ENCODE measurements at places on chromosomes 1 and 21.
A peak's percentile ranks its signal among the peaks of the same experiment; 100 is the strongest.

DNA sequence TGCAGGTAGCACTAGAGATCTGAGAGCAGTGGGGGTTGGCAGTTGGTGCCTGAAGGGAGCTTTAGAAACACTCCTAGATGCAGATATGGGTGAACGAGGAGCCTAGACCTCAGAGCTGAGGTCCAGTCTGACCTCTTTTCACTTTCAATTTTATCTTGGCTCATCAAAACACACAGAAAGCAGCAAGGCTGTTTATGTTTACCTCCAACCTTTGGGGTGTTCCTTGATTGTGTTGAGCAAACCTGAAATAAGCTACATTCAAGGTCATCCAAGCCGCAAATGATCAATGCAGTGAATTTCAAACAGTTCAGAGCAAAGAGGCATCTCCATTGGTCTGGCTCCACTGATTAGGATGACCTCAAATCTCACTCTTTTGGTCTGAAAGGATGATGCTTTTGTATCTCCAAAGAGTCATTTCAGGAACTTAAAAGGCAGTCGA lies 1.3 kb downstream of the LY9 start:
- DNase-seq = no peak

DNA sequence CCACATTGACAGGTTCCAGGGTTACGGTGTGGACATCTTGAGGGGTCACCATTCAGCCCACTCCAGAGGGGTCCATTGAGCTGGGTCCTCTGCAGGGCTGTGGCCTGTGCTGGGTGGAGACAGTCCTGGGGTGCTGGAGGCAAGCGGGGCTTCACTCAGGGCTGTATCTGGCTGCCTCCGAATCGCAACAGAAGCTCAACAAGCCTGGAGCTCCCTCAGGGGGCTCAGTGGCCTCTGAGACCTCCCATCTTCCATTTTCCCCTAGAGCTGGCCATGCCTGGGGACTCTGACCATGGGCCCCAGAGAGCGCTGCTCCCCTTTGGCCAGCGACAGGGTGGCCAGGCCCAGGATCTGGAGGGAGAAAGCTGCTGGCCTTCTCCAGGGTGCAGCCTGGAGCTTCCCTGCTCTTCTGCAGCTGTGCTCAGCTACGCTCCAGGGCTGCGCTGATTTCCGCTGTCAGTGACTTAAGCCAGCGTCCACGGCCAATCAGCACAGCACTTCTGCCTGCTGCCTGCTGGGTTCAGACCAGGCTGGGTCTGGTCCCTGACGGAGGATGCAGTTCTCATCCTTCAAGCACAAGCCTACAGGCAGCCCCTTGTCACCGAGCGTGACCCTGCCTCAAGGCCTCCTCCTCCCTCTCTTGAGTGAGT lies 45.0 kb upstream of the ADARB1 start:
- peak; percentile 67 for DNase-seq

- DNase-seq = no peak
Observed at GRCh38 chr1:84330125-84330984, 28.8 kb downstream of the SAMD13 start.

GRCh38 chr1:28058168-28058567 lies 30.2 kb downstream of the EYA3 start:
- no peak for DNase-seq

GRCh38 chr1:204872262-204872881 lies 1.7 kb downstream of the NFASC start:
- DNase-seq = no peak

DNA sequence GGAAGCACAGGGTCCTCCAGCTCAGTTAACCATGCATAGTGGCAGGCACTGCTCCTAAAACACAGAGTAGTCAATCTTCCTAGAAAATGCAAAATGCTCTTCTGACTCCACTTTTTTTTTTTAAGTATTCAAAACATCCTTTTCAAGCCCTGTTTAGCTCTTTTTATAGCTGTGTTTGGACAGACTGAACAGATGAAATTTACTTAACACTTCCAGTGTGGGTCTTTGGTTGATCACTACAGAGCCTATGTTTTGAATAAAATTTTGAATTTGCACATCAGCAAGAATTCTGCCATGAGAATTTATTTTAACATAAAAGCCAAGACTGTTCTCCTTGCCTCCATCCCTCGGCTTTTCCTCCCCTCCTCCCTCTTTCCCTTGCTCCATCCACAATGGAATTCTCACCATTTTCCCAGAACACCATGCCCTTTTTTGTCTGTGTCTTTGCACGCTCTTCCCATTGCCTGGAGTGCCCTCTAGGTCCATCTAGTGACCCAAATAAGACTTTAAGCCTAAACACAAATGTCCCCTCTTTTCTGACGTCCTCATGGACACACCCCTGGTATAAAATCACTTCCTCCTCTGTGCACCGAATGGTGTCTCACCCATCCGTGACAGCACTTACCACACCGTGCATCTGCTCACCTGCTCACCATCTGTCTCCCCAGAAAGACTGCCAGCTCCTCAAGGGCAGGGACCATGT lies 24.0 kb upstream of the CPT2 start:
- no peak for DNase-seq

GRCh38 chr1:12438349-12438924 lies 179.6 kb downstream of the DHRS3 start:
- no peak for DNase-seq

DNA sequence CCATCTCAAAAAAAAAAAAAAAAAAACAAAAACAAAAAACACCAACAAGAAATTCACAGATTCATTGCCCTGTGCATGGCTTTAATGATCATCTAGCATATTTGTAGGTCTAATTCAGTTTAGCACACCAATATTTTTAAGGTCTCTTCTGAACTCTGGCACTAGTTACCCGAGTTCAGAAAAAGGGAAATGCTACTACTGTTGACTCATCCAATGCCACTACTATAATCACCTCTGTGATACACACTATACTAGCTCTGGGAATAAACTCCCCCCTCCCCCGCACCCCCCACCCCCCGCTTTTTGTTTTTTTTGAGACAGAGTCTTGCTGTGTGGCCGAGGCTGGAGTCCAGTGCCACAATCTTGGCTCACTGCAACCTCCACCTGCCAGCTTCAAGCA lies 55.6 kb downstream of the FBXO42 start:
- DNase-seq = no peak

GRCh38 chr1:33050221-33051076 lies 13.8 kb upstream of the AK2 start:
- no peak for DNase-seq

DNA sequence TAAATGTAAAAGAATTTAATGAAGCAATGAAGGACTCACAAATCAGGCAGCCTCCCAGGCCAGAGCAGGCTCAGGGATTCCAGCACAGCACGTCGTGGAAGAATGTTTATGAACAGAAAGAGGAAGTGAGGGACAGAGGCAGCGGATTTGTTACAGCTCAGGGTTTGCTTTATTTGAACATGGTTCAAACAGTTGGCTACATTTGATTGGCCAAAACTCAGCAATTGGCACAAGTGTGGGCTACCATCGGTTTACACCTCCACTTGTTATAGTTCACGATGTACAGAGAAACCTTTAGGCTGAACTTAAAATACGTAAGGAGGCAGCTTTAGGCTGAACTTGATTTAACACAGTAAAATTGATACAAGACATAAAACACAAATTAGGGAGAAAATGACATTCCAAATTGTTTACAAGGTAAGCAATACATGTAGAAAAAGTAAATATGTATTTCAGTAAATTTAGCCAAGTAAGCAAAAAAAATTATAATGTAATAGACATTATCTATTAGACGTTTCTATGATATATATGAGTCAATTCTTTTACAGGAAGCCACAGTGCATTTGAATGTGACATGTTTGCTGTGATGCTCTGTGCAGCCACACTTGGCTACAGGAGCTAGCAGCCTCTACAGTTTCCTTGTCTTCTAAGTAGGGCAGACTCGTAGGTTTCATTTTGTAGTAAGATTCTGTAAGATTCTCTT lies 126.5 kb downstream of the ADSS2 start:
- DNase-seq = no peak

- peak; percentile 91 for DNase-seq
Observed at GRCh38 chr1:48109390-48110013, 112.3 kb upstream of the TRABD2B start.

DNA sequence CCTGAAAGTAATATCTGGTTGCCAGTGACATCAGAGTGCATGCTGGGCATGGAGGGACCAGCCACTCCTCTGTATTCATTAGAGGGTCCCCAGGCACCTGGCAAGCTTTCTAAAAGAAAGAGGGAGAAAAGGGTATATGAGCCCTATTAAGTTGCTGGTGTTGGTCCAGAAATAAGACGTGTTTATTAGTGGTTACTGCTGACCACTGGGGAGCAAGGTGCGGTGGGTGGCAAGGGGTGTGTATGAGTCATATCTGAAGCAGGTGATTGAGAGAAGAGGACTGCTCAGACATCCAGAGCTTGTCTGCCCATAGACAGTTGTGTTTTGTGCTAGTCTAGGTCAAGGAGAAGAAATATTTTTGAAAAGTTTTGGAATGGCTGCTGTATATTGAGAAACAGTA lies 298.1 kb downstream of the TM2D1 start:
- DNase-seq = no peak

DNA sequence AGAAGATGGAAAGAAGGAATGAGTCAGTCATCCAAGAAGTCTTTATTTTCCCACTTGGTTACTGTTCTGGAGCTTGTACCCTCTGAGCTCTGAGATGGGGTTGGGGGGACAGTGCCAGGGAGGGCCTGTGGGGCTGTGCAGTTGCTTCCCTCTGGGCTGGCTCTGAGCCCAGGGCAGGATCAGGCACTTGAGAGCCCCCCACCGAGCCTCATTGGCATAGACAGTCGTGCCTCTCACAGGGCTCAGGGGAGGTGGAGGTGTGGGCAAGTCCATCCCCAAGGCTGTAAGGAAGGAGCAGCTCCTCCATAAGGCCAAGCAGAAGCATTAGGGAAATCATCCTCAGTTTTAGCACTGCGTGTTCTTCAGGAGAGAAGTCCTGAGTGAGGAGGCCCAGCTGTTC lies 2.5 kb upstream of the ARL8A start:
- DNase-seq = no peak

GRCh38 chr21:43676391-43676790 lies 17.0 kb downstream of the RRP1B start:
- no peak for DNase-seq

- no peak for DNase-seq
Observed at GRCh38 chr1:84103197-84103992, 40.7 kb upstream of the PRKACB start.

GRCh38 chr1:47478090-47478489 lies 40.2 kb downstream of the FOXD2 start:
- no peak for DNase-seq

GRCh38 chr1:41764656-41765055 lies 154.1 kb downstream of the HIVEP3 start:
- no peak for DNase-seq

DNA sequence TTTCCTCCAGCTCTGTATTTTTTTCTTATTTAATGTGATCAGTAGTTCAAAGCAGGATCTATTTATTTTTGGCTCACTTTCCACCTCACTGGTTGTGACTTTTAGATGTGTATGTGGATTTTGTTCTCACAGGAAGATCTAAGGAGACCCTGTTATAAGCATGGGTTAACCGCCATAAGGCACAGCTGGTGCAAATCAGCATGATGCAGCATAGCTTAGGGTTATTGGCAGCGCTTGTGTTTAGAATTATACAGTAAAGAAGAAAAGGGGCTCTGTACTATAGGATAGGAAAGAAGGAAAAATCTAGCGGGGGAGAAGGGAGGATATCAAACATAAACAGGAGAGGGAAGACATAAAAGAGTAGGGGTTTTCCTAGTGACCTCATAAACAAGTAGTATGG lies 26.9 kb upstream of the RGL1 start:
- DNase-seq = peak; percentile 85

GRCh38 chr1:118494998-118495397 lies 310.0 kb upstream of the SPAG17 start:
- no peak for DNase-seq

Measured in brain (organoid and tissue), 16 donors.